GOT3 (cell line): ENCODE measurements at places on chromosomes 16 and 17.

DNA sequence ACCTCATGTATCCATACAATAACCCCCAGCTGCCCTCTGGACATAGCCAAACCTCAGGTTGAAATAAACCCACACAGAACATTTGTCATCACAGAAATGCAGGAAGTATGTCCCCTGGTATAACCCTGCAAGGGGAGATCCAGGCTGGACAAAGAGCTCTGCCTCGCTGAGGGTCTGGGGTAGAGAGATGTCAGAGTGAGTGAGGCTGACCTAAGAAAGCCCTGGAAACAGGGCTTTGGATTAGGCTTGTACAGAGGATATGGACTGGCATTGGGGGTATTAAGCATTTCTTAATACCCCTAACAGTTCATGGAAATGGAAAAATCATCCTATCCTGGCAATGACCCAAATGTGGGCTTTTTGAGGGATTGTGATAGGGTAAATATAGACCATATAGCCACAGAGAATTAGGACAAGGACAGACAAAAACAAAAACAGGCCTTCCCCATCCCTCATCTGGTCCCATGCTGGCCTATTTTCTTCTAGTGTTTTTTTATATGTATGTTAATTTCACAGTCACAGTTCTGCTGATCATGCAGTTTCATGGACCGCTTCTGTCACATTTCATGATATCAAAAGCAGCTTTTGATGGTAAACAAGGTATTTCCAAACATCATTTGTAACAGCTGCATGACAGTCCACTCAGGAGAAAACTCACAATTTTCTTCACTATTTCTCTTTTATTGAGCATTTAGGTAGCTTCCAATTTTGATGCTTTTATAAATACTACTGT is 26.1 kb downstream of the PLXDC1 start:
- no peak for DNase-seq

DNA sequence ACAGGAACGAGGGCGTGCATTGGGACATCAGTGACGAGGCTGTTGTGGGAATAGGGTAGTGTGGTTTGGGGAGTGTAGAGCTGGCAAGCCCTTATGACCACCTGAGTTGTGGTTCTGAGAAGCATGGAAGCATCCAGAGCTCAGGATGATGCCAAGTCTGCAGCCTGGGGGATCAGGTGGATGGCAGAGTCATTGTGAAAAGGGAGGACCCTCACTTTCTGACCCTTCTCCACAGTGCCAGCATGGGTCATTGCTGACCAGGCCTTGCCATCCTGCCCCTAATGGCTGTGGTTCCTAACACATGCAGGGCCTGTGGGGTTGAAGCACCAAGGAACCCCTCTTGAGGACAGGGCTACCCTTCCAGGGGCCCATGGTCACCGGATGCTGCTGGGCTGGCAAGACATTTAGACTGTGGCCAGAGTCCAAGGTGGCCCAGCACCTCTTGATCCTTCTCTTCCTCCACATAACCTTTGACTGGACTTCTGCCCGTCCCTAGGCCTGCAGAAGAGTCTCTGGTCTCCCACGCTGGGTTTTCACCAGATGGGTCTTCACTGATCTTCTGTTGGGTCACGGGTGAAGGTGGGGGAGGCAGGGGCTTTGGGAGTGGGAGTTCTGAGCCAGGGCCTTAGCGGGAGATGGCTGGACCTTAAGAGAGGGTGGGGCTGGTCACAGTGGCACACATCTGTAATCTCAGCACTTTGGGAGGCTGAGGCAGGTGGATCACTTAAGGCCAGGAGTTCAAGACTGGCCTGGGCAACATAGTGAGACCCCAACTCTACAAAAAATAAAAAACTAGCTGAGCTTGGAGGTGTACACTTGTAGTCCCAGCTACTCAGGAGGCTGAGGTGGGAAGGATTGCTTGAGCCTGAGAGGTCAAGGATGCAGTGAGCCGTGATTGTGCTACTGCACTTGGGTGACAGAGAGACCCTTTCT is 2.0 kb upstream of the PLA2G15 start:
- no peak for DNase-seq

DNA sequence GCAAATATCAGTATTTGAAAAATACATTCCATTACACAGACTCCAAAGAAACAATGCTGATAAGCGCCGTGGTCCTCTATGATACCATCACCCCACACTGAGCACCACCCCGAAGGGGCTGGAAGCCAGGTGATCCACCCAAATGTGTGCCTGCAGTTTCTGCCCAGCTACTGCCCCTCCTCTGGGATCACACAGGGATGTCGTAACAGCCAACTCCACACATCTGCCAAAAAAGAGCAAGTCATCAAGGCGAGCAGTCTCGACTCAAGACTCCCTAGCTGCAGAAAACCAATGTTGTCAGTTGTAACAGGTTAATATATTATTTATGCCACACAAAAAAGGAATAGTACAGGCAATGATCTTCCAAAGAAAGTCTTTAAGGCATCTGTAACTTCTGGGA is 21.0 kb downstream of the CYB5D2 start:
- DNase-seq = no peak

GRCh38 chr17:10463402-10463801 is 6.0 kb downstream of the MYH4 start:
- no peak for DNase-seq
